Renal cortex interstitium (tissue), 15 donors: ENCODE measurements at places on chromosomes 13 and 19.

DNA sequence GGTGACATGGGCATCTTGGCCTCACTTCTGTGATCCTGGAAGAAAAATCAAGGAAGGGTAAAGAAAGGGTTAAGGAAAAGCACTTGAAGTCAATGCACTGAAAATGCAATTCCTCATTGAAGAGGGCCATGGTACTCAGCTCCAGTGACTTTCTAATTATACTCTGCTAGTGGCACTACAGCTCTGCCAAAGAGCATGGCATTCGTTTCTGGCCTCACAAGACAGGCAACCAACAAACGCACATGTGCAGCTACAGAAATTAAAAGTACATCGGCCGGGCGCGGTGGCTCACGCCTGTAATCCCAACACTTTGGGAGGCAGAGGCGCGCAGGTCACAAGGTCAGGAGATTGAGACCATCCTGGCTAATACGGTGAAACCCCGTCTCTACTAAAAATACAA, 21.8 kb downstream of the SACS start:
- no peak for DNase-seq

GRCh38 chr13:39306639-39307589, 268.7 kb downstream of the NHLRC3 start:
- no peak for DNase-seq

DNA sequence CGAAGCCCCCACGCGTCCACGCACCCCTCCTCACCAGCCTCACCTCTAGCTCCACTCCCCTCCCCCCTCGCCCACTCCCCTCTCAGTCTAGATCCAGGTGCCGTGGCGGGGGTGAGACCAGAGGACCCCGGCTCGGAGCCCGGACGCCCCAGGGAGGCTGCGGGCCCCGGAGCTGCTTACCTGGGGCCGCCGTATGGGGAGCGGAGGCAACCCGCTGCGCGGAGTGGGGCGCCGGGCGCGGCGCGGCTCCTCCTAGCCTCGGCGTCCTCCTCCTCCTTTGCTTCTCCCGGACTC, 353 bp downstream of the ENOX1 start:
- no peak for DNase-seq

- DNase-seq, result no peak
These were observed 688 bp upstream of the ZNF71 start for GRCh38 chr19:56594446-56594782.

DNA sequence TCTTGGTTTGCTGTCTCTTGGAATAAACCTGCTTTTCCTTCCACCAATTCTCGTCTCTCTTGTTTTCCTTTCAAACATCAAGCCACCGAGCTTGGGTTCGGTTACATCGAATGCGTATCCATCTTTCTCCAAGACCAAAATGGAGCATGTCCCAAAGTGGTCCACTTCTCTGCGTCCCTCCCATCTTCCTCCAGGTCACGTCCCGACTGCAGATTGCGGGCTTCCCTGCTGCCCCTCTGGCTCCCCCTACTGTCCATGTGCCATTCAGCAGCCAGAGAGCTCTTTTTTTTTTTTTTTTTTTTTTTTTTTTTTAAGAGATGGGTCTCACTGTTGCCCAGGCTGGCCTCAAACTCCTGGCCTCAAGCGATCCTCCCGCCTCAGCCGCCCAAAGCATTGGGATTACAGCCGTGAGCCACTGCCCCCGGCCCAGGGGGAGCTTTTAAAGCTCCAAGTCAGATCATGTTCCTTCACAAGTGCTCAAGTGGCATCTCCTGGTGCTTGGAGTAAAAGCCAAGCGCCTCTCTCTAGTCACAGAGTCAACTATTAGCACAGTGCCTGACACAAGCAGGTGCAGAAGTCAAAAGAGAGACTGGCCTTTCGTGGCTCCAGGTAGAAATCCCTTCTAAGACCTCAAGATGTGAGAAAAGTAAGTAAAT, 10.0 kb downstream of the COL5A3 start:
- peak; percentile 57 for DNase-seq

- DNase-seq, result no peak
These were observed 24.4 kb upstream of the TNFSF11 start for GRCh38 chr13:42549552-42549936.

DNA sequence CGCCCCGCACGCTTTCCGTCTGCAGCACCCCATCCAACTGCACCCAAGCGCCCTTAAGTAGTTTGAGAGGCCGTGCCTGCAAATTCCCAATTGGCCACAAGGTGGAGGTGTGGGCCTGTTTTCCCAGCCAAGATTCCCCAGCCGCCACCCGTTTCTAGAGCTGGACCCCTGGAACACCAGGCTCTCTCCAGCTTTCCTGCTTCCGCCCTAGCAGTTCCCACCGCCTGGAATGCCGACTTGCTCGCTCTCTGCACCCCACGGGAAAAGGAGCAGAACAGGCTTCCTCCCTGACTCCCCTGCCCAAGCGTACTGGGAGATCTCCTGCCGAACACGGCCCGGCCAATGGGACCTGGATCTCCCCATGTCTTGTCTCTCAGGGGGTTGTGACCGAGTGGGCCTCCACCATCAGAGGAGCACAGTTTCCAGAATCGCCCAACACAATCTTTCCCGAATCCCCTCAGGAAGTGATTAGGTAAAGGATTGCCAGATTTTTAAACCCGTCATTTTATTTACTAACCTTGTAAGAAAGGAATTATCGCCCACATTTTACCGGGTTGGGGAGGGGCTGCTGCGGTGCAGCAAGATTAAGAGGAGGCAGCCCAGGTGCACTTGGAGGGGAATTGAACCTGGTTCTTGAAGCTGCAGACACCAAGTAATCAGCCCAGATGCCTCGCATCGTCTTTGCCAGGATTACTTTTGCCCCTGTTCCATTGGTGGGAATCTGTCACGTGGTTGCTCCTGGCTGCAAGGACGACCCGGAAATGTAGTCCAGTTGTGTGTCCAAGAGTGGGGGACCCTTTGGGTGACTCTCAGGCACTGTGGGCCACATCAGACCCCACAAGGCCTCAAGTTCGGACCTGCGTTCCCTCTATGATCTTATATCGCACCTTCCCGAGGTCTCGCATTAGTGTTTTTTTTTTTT, 3.5 kb upstream of the NAPSA start:
- DNase-seq, result peak; percentile 79

- DNase-seq, result no peak
These were observed 50.8 kb downstream of the RFX2 start for GRCh38 chr19:6059396-6059947.

DNA sequence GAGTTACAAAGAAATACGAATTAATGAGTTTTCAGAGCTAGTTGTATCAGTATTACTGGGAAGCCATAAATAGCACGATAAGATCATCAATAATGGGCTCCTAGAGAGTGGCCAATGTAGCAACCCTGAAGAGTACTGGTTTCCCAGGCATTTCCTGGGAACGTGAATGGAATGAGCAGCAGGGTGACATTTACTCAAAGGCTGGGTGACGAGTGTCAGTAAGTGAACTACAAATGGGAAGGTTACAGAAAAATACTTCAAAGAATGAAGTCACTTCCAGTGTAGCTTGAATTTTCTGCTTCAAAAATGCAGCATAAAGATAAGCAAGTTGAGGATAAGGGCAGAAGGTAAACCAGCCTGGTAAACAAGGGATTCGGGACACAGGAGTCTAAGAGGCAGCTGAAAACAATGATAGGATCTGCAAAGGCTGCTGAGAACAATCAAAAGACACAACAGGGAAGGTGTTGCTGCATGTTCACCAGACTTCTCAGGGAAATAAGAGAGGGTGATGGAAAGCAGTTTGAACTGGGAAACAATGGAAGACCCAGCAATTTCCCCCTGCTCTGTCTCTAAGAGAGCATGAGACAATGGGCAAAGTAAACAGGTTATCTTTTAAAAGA, 48.6 kb upstream of the POSTN start:
- DNase-seq, result no peak

- DNase-seq, result no peak
These were observed 23.2 kb downstream of the SUGP1 start for GRCh38 chr19:19296953-19297689.

GRCh38 chr19:47107953-47108746, 5.4 kb downstream of the ZC3H4 start:
- no peak for DNase-seq

- no peak for DNase-seq
These were observed 21.0 kb upstream of the SERP2 start for GRCh38 chr13:44352671-44353070.

GRCh38 chr13:100483841-100484381, 104.7 kb downstream of the GGACT start:
- no peak for DNase-seq

- DNase-seq, result no peak
These were observed 28.9 kb upstream of the PABPC3 start for GRCh38 chr13:25067064-25067463.
